Activated gamma-delta T cell (primary cell): ENCODE measurements at places on chromosomes 3 and 15.
A peak's percentile ranks its signal among the peaks of the same experiment; 100 is the strongest.

DNA sequence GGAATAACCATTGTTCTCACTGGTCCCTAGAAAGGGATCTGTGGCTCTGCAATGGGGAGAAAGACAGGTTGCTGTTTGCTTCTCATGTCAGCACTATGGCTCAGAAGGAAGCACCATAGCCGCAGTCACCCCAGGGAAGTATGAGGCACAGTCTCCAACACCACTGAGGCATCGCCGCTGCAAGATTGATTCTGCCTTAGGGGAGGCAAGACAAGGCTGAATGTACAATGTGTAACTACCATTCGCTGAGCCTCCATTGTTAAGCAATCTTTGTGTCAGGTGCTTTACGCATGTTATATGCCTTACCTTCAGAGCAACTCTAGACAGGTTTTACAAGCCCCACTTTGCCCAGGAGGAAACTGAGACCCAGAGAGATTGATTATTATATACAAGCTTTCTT lies 100.7 kb upstream of the KCNMB2 start:
- no peak for DNase-seq

DNA sequence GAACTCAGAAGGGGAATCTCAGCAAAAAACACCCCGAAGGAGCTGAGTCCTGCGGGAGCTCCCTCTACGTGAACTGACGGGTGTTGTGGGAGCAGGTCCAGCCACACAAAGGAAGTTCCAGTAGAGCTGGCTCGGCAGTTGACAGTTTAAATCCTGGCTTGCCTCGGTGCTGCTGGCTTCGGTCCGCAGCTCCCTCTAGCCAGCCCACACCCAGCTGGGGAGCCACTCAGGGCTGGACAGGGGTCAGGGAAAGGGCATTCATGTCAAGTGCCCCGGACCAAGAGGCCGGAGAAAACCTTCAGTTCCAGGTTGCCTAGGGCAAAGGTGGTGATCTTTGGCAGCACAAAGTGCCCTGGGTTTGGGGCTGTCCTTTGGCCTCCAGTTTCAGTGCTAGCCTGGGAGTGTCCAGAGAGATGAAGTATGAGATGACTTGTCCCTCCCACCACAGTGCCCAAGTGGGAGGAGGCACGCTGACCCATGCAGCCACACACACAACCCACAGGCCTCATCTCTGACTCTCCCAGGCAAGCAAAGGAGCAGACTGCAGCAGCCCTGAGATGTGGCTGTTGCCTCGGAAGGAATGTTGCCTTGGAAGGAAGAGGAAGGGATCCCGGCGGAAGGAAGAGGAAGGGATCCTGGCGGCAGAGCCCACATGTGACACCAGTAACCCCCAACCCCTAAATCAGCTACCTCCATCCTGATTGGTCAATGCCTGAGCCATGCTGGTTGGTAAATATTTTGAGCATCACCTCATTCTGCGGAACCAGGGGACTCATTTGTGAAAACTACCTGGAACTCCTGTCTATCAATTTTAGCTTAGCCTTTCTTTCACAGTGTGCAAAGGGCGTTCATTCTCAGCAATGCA lies 13.9 kb upstream of the ANPEP start:
- DNase-seq = no peak

- no peak for DNase-seq
Measured at GRCh38 chr3:4588466-4588865, 95.3 kb downstream of the ITPR1 start.

DNA sequence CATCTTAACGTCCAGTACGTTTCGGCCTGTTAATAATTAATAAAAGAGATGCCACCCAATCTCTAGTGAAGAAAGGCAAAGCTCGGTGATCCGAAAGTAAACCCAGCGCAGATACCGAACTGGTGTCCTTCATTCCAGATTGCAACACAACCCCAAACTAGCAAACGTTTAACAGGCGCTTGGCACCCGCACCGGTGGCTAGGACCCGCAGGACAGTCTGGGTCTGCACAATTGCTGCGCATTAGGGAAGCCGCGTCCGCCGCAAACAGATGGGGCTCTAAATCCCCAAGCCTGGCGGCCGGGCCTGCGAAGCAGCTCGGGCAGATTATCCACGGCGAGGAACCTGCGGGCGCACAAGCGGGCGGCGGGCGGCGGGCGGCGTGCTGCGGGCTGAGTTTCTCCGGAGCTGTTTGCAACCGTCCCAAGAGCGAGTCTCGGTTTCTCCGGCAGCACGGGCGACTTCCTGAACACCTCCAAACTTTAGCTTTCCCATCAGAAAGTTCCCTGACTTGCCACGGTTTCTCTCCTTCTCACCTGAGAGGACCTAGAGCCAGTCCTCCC lies 112.1 kb upstream of the ICE2 start:
- DNase-seq = peak; percentile 35

DNA sequence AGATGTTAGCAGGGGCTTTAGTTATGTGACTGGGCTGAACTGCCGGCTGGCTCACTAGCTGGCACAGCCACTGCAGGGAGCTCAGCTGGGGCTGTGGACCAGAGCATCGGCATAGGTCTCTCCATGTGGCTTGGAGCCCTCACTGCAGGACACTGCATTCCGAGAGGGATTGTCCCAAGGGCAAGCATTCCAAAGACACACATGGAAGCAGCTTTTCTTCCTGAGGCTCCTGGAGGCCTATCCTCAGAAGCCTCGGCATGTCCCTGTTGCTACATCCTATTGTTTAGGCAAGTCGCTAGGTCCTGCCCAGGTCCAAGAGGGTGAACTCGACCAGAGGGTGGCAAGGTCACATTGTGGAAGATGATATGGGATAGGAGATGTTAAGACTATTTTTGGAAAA lies 209.8 kb downstream of the PLCL2 start:
- DNase-seq = no peak

DNA sequence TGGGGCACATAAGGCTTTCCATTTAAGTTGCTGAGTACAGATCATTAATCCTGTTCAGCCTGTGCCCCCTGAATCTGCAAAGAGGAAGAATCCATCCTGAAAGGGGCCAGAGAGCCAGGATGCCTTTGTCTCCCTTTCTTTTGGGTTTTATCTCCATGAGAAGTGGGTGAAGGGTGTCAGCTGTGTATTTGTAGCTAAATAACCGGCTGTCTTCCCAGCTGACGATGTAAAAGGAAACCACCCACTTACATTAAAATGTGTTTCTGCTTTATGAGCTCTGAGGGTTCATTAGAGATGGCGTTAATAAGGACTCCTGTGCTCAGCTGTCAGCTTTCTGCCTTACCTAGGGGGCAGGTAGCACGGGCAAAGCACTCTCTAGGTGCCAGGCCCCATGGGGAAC lies 83.4 kb downstream of the SLCO3A1 start:
- no peak for DNase-seq

- no peak for DNase-seq
Measured at GRCh38 chr3:194817936-194818335, 132.3 kb downstream of the FAM43A start.

DNA sequence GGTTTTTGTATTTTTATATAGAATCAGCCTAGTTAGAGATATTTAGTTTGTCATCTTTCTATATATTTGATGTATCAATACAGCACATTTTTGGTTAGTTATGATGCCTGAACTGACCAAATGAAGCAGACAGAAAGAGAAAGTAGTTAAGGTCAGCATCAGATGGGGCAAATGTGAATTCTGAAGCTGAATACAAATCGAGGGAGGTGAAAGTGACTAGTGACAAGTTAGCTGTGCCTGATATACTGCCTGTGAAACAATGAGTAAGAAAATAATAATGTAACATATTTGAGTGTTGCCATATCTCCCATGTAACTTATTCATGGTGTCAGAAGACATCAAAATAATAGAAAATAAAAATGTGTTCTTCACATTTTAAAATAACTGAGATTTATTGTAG lies 680.3 kb upstream of the SEMA6D start:
- no peak for DNase-seq

GRCh38 chr15:100836501-100836900 lies 43.1 kb upstream of the ALDH1A3 start:
- no peak for DNase-seq

DNA sequence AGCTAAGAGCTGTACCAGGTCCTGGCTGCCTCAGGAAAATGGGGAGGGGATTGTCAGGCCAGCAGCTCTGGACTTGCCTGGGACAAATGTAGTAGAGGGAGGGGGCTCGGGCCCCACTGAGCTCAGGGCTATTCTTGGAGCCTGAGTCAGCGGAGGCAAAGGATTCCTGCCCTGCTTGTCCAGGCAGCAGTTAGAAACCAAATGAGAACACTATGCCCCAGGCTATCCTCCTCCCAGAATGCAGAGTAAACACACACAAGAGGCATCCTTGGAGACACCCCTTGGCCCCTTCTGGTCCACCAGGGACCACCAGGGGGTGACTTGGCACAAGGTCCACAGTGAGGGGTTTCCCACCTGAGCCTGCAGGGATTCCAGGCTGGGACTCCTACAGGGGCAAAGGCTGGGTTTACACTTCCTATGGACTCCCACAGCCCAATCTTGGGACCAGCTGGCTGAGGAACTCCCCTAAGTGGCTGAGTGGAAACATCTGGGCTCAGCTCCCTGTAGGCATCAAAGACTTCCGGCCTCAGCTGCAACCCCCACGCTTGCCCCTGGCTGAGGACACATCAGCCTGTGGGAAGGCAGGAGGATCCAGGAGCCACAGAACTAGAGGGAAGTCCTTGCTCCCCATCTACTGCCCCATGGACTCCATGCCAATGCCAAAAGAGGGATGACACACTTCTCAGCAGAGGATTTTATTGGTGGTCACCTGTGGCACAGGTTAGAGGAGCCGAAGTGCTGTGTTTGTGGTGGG lies 3.4 kb upstream of the COL7A1 start:
- no peak for DNase-seq

DNA sequence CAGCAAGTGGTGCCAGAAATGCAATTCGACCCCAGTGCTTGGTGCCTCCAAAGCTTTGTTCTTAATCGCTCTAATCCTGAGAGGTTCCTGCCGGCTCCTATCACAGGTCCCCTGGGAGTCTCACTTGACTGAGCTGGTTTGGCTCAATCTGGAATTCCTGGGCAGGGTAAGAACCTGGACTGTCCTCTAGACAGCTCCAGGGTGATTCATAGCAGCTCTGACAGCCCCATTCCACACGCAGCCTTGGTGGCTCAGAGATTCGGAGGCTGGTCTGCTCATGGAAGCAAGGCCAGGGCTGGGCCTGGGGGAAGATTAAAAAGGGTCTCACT lies 37.9 kb downstream of the MYO5C start:
- DNase-seq = no peak

DNA sequence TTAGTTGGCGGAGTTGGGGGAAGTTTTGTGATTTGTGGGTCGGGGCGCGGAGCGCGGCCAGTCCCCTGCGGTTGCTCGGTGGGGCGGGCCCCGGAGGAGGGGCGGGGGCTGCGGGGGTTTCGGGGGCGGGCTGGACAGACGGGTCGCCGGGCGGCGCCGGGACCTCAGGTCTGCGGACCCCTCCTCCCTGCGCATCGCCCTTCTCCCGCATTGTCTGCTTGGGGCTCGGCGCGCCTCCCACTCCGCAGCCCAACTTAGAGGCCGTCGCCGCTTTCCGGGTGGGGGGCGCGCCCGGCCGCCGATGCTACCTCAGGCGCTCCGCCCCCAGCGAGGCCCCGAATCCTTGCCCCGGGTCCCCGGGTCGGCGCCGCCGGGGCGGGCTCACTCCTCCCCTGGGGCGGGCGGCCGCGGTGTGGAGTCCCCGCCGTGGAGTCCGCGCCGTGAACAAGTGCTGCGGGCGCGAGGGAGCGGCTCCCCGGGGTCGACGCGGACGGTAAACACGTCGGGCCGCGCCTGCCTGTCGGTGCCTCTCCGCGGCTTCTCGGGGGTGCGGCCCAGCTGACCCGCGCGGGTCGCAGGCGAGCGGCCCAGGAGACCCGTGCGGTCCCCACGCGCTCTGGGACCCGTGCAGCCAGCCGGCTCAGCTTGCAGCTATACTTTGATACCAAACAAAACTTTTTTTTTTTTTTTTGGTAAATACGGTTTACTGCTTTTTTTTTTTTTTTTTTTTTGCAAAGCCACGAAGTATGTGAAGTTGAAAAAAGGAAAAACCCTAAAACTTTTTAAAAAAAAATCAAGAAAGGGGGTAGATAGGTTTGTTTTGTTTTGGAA lies 624 bp downstream of the AKAP13 start:
- peak; percentile 66 for DNase-seq

GRCh38 chr3:15327941-15328340 lies 4.4 kb downstream of the SH3BP5 start:
- no peak for DNase-seq

DNA sequence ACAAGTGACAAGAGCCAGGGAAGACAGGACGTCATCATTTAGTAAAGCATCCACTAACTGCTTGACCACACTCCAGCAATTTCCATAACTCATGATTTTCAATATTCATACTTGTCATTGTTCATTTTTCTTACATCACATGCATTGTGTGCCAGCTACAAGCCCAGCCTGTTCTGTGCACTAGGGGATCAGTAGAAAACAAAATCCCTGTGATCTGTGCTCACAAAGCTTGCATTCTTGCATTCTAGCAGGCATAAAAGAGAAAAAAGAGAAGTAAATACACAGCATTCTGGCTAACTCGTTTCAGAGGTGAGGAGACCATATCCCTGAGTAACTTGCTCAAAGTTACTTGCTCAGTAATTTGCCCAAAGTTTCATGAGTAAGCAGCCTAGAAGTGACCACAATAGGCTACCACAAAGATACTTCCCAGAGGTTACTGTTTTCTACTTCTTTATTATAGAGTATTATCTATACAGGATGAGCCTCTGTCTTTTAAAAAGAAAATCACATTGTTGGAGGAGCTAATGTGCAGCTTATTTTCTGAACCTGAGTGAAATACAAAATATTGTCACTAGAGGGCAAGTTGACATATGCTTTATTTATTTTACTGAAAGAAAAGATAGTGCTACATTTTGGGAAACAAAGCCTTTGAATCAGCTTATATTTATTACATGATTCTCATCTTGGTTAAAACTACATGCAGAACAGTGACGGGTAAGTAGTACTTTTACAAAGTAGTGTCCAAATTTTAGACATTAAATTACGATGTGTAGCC lies 701.4 kb upstream of the LMCD1 start:
- DNase-seq = no peak

DNA sequence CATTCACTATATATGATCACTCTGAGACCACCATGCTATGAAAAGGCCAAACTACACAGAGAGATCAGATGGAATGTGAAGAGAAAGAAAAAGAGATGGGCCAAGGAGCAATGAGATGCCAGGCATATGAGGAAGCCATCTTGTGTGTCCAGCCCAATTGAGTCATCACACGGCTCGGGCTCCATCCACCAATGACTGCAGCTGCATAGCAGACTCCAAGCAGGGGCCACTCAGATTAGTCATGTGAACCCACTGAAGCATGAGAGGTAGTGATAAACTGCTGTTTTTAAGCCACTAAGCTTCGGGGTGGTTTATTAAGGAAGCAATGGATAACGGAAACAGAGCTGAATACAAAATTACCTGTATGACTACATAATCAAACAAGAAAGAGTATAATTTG lies 185.9 kb downstream of the SUCLG2 start:
- no peak for DNase-seq

GRCh38 chr3:163561151-163561550 lies 1517.1 kb downstream of the SI start:
- DNase-seq = no peak

DNA sequence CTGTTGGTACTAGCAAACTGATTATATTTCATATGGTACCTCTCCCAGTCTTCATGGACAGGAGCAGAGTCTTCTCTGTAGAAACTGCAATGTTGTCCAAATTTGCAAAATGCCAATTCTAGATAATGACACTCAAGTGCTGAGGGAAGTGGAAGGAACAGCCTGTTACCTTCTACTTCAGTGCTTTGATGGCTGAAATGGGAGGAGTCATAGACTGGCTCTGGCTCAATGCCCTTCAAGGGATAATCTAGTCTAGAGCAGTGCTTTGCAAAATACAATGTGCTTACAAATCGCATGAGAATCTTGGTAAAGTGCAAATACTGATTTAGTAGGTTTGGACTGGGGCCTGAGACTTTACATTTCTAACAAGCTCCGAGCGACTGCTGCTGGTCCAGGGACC lies 51.7 kb upstream of the ACP3 start:
- DNase-seq = no peak
